Activated CD8-positive, alpha-beta T cell treated with anti-CD3 and anti-CD28 coated beads, Interleukin-2, amount 10 ng/mL, durations not matched to agents 7 days and 5 days (primary cell): ENCODE measurements at places on chromosomes 12 and 14.

DNA sequence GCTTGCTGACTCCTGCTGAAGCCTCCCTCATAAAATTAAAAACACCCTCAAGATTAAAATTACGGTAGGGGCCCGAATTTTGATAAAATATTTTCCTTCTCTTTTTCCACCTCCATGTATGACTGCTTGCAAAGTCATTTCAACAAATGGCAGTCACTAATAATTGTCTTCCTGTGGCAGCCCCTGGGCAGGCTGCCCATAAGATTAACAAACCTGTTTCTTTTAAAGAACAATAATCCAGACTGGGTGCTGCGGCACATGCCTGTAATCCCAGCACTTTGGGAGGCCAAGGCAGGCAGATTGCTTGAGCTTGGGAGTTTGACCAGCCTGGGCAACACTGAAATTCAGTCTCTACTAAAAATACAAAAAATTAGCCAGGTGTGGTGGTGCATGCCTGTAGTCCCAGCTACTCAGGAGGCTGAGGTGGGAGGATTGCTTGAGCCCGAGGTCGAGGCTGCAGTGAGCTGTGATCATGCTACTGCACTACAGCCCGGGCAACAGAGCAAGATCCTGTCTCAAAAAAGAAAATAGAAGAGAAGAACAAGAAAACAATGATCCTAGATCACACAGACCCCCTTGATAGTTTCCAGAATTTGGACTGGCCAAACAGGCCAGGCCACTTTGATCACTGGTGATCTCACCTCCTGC is 8.7 kb downstream of the SAV1 start:
- no peaks in the 10 kb centered on the region for H3K4me1 ChIP-seq
- no peak overlapping the region for H3K27ac ChIP-seq
- DNase-seq: no peak
- no peaks in the 10 kb centered on the region for H3K27me3 ChIP-seq
- no peak overlapping the region for H3K4me3 ChIP-seq

DNA sequence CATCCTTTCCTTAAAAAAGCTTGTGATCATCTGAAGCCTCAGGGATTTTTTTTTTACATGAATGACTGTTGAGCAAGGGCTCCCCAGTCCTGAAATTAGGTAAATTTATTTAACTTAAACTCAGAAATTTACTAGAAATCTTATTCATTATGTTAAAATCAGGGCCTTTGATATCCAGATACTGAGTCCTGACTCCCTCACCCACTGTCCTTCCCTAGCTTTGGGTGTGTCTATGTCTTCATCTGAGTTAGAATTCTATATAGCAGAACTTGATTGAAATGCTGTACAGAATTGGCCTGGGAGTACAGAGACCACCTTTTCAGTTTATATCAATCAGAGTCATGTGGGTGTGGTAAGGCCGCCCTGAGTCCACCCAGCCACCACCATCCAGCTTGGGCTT is 260.0 kb downstream of the CACNA1C start:
- H3K27ac ChIP-seq: no peak overlapping the region
- H3K4me3 ChIP-seq: no peak overlapping the region
- H3K4me1 ChIP-seq: no peaks in the 10 kb centered on the region
- no peak for DNase-seq
- H3K36me3 ChIP-seq: no peaks in the 10 kb centered on the region
- peaks cover 3% of the 10 kb centered on the region for H3K27me3 ChIP-seq

DNA sequence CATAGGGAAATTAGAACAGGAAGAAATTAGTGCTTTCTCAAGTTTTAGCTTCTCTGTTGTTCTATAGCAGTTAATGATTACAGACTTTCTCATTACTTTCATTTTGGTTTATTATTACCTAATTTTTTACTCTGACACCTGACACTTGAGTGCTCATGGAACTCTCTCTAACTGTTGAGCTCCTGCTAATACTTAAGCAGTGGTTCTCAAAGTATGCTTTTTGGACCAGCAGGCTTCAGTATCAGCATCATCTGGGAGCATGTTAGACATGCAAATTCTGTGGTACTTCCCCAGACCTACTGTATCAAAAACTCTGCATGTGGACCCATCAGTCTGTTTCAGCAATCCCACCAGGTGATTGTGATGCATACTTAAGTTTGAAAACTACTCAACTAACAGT is 235.3 kb downstream of the CCDC91 start:
- no peak overlapping the region for H3K27ac ChIP-seq
- DNase-seq: no peak
- H3K27me3 ChIP-seq: no peaks in the 10 kb centered on the region
- no peak overlapping the region for H3K4me3 ChIP-seq
- H3K36me3 ChIP-seq: no peaks in the 10 kb centered on the region
- no peaks in the 10 kb centered on the region for H3K4me1 ChIP-seq

DNA sequence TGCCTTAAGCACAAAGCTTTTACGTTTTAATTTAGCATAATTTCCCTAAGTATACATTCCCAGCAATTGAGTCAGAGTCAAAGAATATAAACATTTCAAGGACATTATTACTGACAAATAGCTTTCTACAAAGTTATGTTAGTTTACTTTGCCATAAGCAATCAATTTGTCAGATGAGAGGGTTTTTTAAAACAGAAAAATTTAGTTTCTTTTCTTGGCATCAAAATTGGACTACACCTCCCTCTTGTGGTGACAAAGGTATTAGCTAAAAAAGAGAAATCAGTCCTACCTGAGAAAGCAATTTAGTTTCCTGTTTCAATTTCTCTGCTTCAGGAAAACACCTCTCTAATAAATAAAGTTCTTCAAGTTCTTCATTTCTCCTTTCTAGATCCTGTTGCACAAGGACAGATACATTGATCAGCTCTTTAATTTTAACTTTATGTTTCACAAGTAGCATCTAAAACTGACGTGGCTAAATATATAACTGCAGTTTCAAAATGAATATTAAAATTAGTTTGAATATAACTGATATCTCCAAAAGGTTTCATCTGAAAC is 39.9 kb downstream of the DNAI7 start:
- no peak overlapping the region for H3K27ac ChIP-seq
- no peaks in the 10 kb centered on the region for H3K36me3 ChIP-seq
- no peaks in the 10 kb centered on the region for H3K27me3 ChIP-seq
- peaks cover 6% of the 10 kb centered on the region for H3K4me1 ChIP-seq
- DNase-seq: no peak
- H3K4me3 ChIP-seq: no peak overlapping the region

- H3K27ac ChIP-seq: no peak overlapping the region
- H3K4me3 ChIP-seq: no peak overlapping the region
- H3K36me3 ChIP-seq: no peaks in the 10 kb centered on the region
Observed at GRCh38 chr12:75294336-75294735, 35.8 kb downstream of the CAPS2 start.

DNA sequence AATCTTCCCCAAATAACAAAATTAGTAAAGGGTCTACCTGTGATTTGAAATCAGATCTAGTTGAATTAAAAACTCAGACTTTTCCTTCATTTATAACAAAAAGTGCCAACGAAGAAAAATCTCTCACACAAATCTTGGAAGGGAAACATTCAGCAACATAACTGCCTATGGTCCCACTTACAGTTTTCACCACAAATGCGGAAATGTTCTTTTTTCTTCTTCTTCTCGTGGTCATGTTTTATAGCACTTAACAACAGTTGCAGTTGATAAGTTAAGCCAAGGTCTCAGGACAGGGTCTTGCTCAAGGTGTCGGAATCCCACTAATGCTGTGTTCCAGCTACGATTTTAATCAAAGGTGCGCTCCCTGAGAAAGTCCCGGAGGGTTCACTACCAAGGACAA is 10.1 kb downstream of the RNASE6 start:
- H3K4me1 ChIP-seq: no peaks in the 10 kb centered on the region
- H3K36me3 ChIP-seq: no peaks in the 10 kb centered on the region
- H3K27me3 ChIP-seq: no peaks in the 10 kb centered on the region

DNA sequence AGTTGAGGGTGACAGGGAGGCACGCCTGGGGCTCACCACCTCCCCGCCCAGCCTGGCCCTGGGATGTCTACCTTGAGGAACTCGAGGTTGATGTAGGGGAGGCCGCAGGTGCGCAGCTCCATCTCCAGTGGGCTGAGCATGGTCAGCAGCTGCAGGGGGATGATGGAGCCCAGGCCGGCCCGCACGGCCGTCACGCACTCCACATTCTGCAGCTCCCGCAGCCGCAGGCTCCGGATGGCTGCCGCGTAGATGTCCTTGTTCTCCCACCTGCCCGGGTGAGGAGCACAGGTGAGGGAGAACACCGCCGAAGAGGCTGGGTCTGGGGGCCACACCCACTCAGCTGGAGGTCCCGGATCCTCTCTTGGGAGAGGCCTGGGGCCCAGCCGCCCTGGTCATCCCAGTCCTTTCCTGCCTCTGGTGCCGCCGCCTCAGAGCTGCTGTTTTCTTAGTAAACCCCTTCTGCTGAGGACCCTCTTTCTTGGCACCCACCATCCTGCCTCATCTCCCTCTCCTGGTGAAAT is 38.2 kb downstream of the TRAFD1 start:
- DNase-seq: no peak
- no peak overlapping the region for H3K4me3 ChIP-seq
- no peak overlapping the region for H3K27ac ChIP-seq
- peaks cover 27% of the 10 kb centered on the region for H3K36me3 ChIP-seq
- peaks cover 12% of the 10 kb centered on the region for H3K4me1 ChIP-seq
- H3K27me3 ChIP-seq: no peaks in the 10 kb centered on the region

DNA sequence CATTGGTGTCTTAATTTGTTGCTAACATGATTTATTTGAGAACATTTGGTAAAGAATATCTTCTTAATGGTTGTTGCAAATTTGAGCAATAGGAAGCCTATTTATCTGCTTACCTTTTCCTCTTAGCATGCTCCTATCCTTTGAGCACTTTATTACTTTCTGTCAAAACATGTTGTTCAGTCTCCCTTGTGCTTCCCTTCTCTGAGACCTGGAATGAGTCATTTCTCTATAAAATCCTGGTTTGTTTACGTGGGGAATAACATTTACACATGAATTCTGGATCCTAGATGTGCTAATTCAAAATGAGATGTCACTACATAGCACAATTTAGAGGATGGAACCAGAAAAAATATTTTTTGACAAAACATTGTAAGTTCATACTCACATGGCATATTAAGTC is 844.0 kb upstream of the LRFN5 start:
- no peak for DNase-seq
- no peak overlapping the region for H3K27ac ChIP-seq
- no peaks in the 10 kb centered on the region for H3K4me1 ChIP-seq
- no peaks in the 10 kb centered on the region for H3K36me3 ChIP-seq

DNA sequence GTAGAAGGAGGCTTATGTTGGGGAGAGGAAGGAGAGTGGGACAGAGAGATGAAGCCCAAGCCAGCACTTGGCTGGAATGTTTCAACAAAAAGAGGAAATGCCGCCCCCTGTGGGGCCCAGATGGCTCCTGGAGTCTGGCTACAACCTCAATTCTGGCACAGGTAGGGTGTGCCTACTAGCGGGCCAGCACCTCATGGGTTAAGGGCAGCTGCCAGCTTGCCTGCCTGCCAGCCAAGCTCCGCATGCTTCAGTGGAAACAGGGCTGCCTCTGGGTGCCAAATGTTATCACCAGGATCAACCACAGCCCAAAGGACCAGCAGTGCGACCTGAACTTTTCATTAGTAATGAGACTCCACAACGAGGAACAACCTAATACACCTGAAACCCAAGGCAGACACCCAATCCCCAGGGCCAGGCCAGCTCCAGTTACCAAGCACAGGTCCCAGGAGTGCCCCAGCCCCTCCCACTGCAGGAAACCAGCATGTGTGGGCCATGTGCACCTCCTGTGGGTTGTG is 11.3 kb downstream of the RAB15 start:
- H3K4me1 ChIP-seq: peaks cover 7% of the 10 kb centered on the region
- H3K4me3 ChIP-seq: no peak overlapping the region
- no peaks in the 10 kb centered on the region for H3K27me3 ChIP-seq
- no peak overlapping the region for H3K27ac ChIP-seq
- H3K36me3 ChIP-seq: no peaks in the 10 kb centered on the region
- no peak for DNase-seq

- H3K4me3 ChIP-seq: peak overlapping the region; percentile 93
- peaks cover 38% of the 10 kb centered on the region for H3K36me3 ChIP-seq
- peak overlapping the region; percentile 92 for H3K27ac ChIP-seq
- H3K4me1 ChIP-seq: peaks cover 20% of the 10 kb centered on the region
- peaks cover 3% of the 10 kb centered on the region for H3K27me3 ChIP-seq
Observed at GRCh38 chr12:48349471-48349870, 1.2 kb downstream of the ZNF641 start.

GRCh38 chr12:6553051-6553868 is 2.6 kb downstream of the IFFO1 start:
- H3K36me3 ChIP-seq: peaks cover 50% of the 10 kb centered on the region
- no peak overlapping the region for H3K27ac ChIP-seq
- no peaks in the 10 kb centered on the region for H3K27me3 ChIP-seq

GRCh38 chr12:57106021-57106708 is 5.0 kb downstream of the STAT6 start:
- H3K27me3 ChIP-seq: no peaks in the 10 kb centered on the region
- no peak for DNase-seq
- H3K4me1 ChIP-seq: peaks cover 71% of the 10 kb centered on the region
- H3K4me3 ChIP-seq: no peak overlapping the region
- peak overlapping the region; percentile 64 for H3K27ac ChIP-seq

- peaks cover 3% of the 10 kb centered on the region for H3K27me3 ChIP-seq
- no peak overlapping the region for H3K4me3 ChIP-seq
- H3K36me3 ChIP-seq: no peaks in the 10 kb centered on the region
- no peak for DNase-seq
- no peak overlapping the region for H3K27ac ChIP-seq
- peaks cover 8% of the 10 kb centered on the region for H3K4me1 ChIP-seq
Observed at GRCh38 chr12:101634724-101635123, 40.0 kb downstream of the MYBPC1 start.

GRCh38 chr12:116135209-116135930 is 142.1 kb downstream of the MED13L start:
- H3K36me3 ChIP-seq: no peaks in the 10 kb centered on the region
- H3K27ac ChIP-seq: peak overlapping the region; percentile 22
- peaks cover 60% of the 10 kb centered on the region for H3K4me1 ChIP-seq

DNA sequence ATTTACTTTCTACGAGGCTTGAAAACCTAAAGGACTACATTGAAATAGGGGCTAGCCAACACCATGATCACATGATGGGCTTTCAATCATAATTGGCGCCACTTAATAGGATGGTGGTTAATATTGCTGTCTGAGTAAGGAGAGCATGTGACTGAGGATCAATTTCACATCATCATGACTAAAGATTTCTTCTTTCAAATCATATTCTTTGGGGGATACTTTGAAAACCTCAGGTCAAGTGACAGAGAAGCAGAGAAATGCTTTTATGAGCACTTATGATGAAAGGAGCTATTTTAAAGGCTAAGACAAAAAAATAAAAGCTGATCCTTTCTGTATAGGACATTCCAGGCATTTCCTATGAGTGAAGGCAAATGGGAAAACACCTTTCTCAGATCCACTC is 42.9 kb upstream of the KRAS start:
- no peak for DNase-seq
- H3K27ac ChIP-seq: no peak overlapping the region
- no peaks in the 10 kb centered on the region for H3K27me3 ChIP-seq
- H3K4me3 ChIP-seq: no peak overlapping the region
- no peaks in the 10 kb centered on the region for H3K36me3 ChIP-seq

DNA sequence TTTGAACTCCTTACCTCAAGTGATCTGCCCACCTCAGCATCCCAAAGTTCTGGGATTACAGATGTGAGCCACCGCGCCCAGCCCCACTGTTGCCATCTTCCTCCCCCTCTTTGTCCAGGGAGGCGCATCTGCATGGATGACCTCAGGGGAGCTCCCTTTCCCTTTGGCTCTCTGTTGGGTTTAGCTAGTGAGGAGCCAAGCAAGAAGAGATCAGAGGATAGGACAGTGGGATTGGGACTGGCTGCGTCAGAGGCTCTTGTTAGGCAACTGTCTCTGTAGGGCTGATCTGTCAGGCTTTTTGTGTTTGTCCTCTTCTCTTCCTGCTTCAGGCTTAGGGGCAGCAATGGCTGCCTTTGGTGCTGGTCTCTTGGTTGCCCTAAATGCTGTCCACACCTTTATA is 8.5 kb upstream of the IFT81 start:
- H3K27me3 ChIP-seq: peaks cover 24% of the 10 kb centered on the region
- no peak overlapping the region for H3K27ac ChIP-seq
- DNase-seq: no peak
- no peaks in the 10 kb centered on the region for H3K36me3 ChIP-seq
- H3K4me3 ChIP-seq: no peak overlapping the region
- no peaks in the 10 kb centered on the region for H3K4me1 ChIP-seq
